ENCODE measurements at places on chromosomes 7 and 10.

DNA sequence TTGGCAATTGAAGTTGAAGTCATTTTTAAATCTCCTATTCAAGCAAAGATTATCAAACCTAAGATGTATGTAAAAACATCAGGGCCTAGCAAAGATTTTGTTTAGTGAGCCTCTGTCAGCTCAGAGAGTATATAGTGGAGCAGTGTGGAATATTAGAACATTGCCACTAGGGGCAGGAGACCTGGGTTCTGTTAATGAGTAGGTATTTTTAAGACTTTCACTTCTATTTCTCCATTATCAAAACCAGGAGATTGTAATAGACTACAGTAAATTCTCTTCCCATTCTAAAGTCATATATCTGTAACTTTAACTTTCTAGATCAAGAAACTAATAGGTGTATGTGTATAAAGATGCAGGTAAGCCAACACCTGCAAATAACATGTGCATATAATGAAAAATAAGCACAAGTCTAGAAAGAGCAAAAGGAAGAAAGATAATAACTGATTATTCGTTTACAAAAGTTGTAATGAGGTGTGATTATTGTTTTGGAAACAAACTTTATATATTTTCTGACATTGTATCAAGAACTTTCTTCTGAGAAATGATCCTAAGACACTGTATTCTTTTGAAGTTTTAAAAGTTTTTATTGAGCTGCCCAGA, 64.4 kb downstream of the KCND2 start:
- no peak for DNase-seq

- DNase-seq = no peak
Observed at GRCh38 chr7:55500117-55500756, 72.1 kb downstream of the VOPP1 start.

GRCh38 chr7:81457852-81458522, 311.9 kb downstream of the HGF start:
- DNase-seq = peak; percentile 31

GRCh38 chr10:129320340-129320739, 146.7 kb upstream of the MGMT start:
- no peak for DNase-seq

DNA sequence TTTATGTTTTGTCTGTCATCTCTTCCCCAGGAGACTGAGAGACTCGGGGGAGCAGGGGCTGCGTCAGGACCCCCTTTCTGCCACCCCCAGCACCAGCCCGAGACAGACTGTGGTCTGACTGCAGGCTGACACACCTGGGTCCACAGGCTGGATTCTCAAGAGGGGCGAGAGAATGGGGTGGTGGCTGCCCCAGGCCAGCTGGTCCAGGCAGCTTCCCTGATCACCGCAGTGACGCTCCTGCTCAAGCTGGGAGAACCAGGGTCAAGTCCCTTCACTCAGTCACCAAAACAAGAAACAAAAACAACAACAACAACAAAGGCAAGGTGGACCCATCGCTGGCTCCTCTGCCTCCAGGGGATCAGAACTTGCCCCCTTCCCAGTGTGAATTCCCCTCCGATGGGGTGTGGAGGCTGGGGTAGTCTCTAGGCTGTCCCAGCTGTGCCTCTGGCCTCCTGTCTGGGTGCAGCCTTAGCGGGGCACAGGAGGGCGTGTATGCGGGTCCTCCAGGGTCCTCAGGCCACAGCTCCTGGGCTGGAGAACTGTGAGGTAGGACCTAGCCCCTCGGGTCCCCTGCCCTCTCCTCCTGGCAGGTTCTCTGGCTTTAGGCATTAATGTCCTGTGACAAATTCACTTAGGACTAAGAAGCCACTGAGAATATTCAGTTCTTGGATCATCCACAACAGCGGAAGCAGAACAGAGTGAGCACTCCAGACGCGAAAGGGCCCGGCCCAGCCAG, 40.6 kb downstream of the PRKAG2 start:
- DNase-seq = no peak

GRCh38 chr7:92639213-92639896, 49.2 kb upstream of the FAM133B start:
- no peak for DNase-seq

- DNase-seq = no peak
Observed at GRCh38 chr10:58063861-58064480, 203.7 kb downstream of the IPMK start.

GRCh38 chr10:22666287-22667092, 47.9 kb downstream of the PIP4K2A start:
- DNase-seq = no peak

DNA sequence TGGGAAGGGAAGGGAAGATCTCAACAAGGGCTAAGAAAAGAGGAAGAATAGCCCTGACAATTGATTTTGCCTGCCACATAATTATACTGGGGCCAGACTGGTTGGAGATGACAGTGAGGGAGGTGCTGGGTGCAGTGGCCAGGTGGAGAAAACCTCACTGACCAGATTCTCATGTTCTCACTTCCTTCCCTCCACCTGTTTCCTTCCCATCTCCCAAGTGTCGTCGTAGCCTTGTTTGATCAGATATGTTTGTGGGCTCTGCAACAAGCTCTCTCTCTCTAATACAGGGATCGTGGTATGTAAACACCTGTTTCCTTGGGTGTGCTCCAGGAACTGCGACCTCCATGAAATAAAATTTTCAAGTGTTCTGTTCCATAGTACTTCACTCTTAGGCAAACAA, 60.2 kb downstream of the VCL start:
- DNase-seq = no peak

DNA sequence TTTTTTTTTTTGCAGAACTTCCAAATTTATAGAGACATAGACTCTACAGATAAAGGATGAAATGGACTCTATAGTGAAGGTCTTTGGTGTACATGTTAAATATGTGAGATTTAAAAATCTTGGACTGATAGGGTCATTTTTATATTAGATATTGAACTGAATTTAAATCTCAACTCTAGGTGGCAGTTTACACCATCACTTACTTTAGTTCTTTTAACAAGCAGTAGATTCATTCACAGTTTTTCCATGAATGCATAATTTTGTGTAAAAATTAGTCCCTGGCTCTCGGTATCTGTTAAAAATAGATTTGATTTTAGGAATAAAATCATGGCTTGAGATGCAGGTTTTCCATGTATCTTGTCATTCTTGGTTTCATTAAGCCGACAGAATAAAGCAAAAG, 31.1 kb upstream of the SNX13 start:
- peak; percentile 21 for DNase-seq

DNA sequence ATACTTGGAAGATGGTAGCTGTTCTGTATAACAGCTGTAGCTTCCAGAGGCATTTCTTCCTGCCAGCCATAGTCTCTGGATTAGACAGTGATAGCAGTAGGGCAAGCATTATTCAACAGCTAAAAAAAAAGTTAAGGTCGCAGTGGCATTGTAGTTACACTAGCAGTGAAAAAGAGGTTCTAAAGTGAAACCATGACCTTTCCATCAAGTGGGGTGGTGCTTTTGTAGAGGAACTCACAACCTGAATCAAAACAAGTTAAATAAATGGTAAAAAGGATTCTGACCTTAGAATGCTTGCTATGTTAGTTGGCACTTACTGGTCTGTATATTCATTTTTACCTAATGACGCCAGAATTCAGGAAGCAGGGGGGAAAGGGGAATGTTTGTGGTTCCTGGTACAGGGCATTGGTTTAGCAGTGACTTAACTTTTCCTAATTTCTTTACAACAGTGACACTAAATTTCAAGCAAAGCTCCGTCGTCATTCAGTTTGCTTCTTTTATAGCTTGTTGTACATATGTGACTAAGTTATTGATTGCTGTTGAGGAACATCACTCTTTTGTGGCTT, 55.0 kb downstream of the GBF1 start:
- peak; percentile 69 for DNase-seq

DNA sequence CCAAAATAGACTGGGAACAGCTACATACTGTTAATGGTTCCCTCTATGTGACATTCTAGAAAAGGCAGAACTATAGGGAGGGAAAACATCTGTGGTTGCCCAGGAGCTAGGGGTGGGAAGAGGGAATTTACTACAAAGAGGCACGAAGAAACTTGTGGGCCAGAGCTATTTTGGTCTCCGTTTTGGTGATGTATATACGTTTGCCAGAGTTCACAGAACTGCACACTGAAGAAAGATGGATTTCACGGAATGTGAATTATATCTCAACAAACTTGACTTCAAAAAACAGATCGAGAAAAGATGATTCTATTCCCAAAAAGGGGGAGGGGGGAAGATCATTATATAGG, 386 bp upstream of the AS3MT start:
- peak; percentile 21 for DNase-seq

DNA sequence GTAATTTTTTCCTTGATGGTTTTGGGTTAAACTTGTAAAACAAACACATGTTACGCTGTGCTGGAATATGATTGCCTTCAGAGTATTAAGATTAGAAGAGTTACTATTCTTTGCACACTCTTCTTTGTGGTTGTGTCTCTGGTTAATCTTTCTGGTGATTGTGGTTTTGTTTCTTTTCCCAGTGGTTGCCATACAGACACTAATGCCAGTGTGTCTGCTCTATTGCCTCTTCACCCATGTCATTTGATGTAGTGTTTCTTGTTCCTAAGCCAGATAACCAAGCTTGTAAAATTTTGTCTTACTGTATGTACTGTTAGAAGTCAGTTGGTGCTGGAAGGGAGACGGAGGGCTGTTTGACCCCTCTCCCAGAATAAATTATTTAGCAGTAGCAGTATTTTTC, 124.8 kb downstream of the PHTF2 start:
- DNase-seq = no peak

- DNase-seq = no peak
Observed at GRCh38 chr10:10892290-10892875, 125.3 kb upstream of the CELF2 start.

DNA sequence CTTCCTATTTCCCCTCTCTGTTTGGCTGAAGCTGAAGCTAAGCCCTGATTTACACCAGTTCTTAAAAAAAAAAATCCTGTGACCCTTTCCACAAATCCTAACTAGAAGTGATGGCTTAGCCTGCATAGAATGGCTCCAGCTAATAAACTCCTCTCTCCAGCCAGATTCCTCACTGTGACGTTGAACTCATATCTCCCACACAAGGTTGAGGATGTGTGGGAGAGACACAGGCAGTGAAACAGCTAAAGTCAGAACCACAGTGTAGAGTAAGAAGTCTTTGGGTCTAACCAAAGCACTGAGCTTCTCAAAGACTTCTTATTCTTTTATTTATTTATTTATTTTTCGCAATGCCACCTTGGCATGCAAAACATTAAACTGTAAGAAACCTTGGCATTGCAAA, 268.3 kb downstream of the SNX13 start:
- DNase-seq = no peak

DNA sequence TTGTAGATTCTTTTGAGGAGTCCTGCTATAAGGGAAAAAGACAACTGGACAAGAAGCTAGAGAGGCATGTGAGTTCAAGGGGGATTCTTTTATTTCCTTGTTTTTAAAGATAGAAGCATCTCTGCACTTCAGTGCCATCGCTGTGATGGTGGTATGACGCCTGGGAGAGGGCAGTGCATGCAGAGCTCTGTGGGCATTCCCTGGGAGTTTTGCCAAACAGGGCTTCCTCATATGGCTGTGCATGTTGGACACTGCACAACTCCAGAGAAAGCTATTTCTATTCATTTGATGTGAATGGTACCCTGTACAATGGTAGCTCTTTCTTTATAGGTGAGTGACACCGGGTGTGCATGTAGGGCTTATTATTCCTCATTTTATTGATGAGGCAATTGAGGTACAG, 599.5 kb upstream of the DPP6 start:
- DNase-seq = no peak

DNA sequence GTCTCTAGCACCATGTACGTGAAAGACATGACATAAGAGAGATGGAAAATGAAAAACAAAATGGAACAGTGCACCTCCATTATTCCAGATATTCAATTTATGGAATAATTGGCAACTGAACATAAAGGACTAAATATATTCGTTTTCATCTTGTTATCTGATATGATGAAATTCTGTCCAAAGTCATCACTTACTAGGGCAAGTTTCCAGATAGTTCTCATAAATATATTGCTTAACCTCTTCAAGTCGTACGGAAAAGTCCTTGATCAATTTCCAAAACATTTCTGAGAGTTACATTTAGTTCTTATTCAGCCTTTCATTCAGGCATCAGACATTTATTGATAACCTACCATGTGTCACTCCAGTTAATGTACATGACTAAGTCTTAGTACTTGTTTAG, 185.2 kb downstream of the HGF start:
- DNase-seq = no peak

DNA sequence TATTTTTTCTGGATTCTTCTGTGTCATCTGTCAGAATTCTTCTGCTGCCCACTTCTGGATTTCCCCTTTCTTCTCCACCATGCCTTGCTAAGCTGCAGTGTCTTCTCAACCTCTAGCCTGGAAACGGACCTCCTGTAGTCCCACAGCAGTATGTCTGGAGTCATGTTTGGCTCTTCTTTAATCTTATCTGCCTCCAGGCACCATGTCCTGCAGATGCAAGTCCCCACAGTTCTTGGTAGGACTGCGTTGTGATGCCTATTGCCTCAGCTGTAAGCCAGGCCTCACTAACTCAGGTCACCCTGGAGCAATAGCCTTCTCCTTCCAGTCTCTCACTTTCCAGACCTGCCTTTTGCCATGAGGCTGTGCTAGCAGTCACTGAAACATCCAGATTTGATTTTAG, 268.3 kb downstream of the POM121L12 start:
- no peak for DNase-seq

GRCh38 chr7:155198901-155199845, 98.5 kb upstream of the INSIG1 start:
- DNase-seq = peak; percentile 83

- no peak for DNase-seq
Observed at GRCh38 chr10:32141018-32141807, 85.0 kb upstream of the KIF5B start.

DNA sequence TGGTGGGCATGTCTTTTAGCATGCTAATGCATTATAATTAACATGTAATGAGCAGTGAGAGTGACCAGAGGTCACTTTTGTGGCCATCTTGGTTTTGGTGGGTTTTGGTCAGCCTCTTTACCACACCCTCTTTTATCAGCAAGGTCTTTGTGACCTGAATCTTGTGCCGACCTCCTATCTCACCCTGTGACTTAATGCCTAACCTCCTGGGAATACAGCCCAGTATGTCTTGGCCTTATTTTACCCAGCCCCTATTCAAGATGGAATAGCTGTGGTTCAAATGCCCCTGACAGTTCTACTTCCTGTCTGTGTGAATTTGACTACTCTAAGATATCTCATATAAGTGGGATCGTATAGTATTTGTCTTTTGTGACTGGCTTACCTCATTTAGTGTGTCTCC, 85.1 kb downstream of the EEPD1 start:
- no peak for DNase-seq

GRCh38 chr7:27958933-27959548, 219.1 kb downstream of the TAX1BP1 start:
- no peak for DNase-seq

GRCh38 chr10:72277340-72277995, 3.7 kb downstream of the DDIT4 start:
- no peak for DNase-seq

GRCh38 chr7:42639930-42640329, 271.9 kb downstream of the C7orf25 start:
- peak; percentile 50 for DNase-seq

GRCh38 chr7:134649226-134649775, 2.6 kb downstream of the BPGM start:
- peak; percentile 28 for DNase-seq

- DNase-seq = no peak
Observed at GRCh38 chr7:47423196-47423595, 158.7 kb downstream of the TNS3 start.

GRCh38 chr10:18268005-18268404, 127.8 kb downstream of the CACNB2 start:
- no peak for DNase-seq
